Spleen (tissue), 13 donors: ENCODE measurements at places on chromosomes 7 and 10.

DNA sequence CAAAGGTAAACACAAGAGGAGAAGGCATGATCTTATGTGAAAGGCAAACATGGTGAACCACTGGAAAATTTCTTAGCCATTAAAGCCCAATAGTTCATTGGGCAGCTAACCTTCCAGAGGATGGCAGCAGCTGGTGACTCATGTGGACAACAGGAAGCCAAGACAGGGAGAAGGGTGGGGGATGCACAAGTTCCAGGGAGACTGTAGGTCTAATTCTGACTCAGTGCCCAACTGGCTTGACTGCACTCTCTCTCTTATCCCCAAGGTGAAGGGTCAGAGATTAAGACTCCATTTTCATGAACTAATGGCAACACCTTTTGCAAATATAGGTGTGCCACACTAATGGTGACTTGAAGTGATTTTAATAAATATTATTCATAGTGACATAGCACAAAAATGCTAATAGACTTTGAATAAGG lies 47.9 kb upstream of the SLC35B4 start:
- no peak overlapping the region for H3K27ac ChIP-seq
- no peaks in the 10 kb centered on the region for H3K27me3 ChIP-seq
- no peaks in the 10 kb centered on the region for H3K36me3 ChIP-seq
- no peak for DNase-seq
- no peaks in the 10 kb centered on the region for H3K4me1 ChIP-seq

GRCh38 chr10:96587264-96588059 lies 650 bp upstream of the TM9SF3 start:
- peaks cover 9% of the 10 kb centered on the region for H3K36me3 ChIP-seq
- peak overlapping the region; percentile 77 for H3K4me3 ChIP-seq
- no peak for DNase-seq
- no peaks in the 10 kb centered on the region for H3K27me3 ChIP-seq
- peak overlapping the region; percentile 100 for H3K27ac ChIP-seq

DNA sequence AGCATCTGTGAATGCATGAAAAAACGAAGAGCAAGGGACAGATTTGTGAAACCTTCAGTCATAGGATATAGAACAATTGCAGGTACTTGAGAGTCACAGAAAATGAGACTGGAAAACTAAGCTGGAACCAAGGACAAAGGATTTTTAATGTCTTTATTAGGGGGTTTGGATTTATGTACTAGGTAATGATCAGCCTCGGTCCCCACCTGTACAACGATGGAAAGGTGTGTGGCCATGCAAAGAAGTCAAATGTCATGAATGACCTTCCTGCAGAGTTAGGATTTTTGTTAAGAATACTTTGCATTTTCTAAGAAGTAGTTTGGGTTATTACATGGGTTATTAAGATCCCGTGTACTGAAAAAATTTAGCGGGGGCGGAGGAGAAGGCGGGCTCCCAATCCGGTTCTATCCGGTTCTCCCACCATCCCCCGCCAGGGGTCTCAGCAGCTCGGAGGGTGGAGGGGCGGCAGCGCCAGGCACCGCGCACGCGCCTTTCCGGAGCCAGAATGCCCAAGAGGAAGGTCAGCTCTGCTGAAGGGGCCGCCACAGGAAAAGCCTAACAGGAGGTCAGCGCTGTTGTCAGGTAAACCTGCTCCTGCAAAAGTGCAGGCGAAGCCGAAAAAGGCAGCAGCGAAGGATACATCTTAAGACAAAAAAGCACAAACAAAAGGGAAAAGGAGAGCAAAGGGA lies 327.5 kb upstream of the PLXDC2 start:
- H3K4me3 ChIP-seq: peak overlapping the region; percentile 23
- no peak overlapping the region for H3K27ac ChIP-seq
- H3K27me3 ChIP-seq: no peaks in the 10 kb centered on the region
- DNase-seq: peak; percentile 71
- no peaks in the 10 kb centered on the region for H3K4me1 ChIP-seq
- H3K36me3 ChIP-seq: no peaks in the 10 kb centered on the region

GRCh38 chr7:18770154-18770811 lies 274.7 kb downstream of the HDAC9 start:
- H3K4me1 ChIP-seq: no peaks in the 10 kb centered on the region
- no peaks in the 10 kb centered on the region for H3K36me3 ChIP-seq
- H3K4me3 ChIP-seq: no peak overlapping the region
- H3K27ac ChIP-seq: no peak overlapping the region

- no peak overlapping the region for H3K4me3 ChIP-seq
- no peak overlapping the region for H3K27ac ChIP-seq
- no peaks in the 10 kb centered on the region for H3K27me3 ChIP-seq
These were observed 70.4 kb upstream of the CDK1 start for GRCh38 chr10:60707841-60708240.

- no peak overlapping the region for H3K4me3 ChIP-seq
- DNase-seq: no peak
- H3K36me3 ChIP-seq: no peaks in the 10 kb centered on the region
- no peaks in the 10 kb centered on the region for H3K27me3 ChIP-seq
These were observed 13.9 kb downstream of the TAS2R60 start for GRCh38 chr7:143456992-143457793.

GRCh38 chr10:96650958-96651357 lies 64.1 kb upstream of the TM9SF3 start:
- H3K27ac ChIP-seq: peak overlapping the region; percentile 74
- H3K4me1 ChIP-seq: peaks cover 81% of the 10 kb centered on the region
- no peak overlapping the region for H3K4me3 ChIP-seq
